ENCODE measurements at places on chromosomes 7 and 10. TPM values are rescaled to one million over a fixed set of nuclear protein-coding genes. Genes with fewer than 3 reads are reported as not detected.

- no peak overlapping the region for H3K4me3 ChIP-seq
- DNase-seq = no peak
- no peaks in the 10 kb centered on the region for H3K36me3 ChIP-seq
- H3K27me3 ChIP-seq = no peaks in the 10 kb centered on the region
- no peaks in the 10 kb centered on the region for H3K4me1 ChIP-seq
- H3K27ac ChIP-seq = peak overlapping the region; percentile 66
Measured at GRCh38 chr10:51707392-51707791, 8.0 kb upstream of the CSTF2T start.

- H3K27me3 ChIP-seq = no peaks in the 10 kb centered on the region
- H3K4me3 ChIP-seq = no peak overlapping the region
- no peak for DNase-seq
- no peak overlapping the region for H3K27ac ChIP-seq
Measured at GRCh38 chr7:91033574-91033973, 230.7 kb upstream of the FZD1 start.

GRCh38 chr10:6833458-6834011 lies 253.5 kb upstream of the PRKCQ start:
- H3K36me3 ChIP-seq = no peaks in the 10 kb centered on the region
- H3K4me3 ChIP-seq = no peak overlapping the region
- H3K27me3 ChIP-seq = no peaks in the 10 kb centered on the region
- no peak overlapping the region for H3K27ac ChIP-seq
- DNase-seq = no peak

- peak overlapping the region; percentile 80 for H3K27ac ChIP-seq
- no peaks in the 10 kb centered on the region for H3K36me3 ChIP-seq
- H3K27me3 ChIP-seq = peaks cover 7% of the 10 kb centered on the region
- no peak overlapping the region for H3K4me3 ChIP-seq
Measured at GRCh38 chr10:75295868-75296441, 60.2 kb upstream of the COMTD1 start.

DNA sequence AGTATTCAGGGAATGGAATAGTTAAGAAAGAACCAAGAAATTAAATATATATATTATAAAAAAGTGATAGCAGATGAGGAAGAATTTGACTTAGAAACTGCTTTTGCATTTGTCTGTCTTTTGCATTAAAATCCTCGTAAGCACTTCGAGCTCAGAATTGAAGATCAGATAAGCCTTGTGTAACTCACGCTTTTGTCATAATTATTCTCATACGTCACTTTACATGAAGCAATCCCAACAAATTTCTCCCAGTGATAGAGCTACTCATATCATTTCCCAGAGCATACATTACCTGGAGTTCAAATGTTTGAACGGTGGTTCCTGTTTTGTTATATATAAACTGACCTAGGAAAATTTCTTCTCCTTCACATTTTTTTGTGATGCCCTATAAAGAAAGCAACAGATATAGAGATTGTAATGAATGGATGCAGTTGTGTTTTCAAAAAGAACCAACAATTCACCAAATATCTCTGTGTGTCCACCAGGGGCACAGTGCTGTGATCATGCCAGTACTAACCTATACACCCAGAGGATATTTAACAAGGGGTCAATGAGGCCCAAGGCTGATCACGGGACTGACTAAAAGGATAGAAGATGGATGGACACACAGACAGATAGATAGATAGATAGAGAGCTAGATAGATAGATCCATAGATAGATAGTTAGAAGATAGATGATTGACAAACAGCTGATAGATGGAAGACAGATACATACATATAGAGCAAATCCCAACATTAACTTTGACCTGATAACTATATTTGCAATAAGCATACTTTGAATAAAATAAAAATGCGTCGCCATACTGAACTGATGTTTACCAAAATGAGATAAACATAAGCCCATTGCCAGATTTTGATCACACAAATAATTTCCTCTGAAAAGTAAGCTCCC lies 9.3 kb upstream of the HUS1 start:
- no peak overlapping the region for H3K27ac ChIP-seq
- H3K4me1 ChIP-seq = no peaks in the 10 kb centered on the region
- H3K27me3 ChIP-seq = no peaks in the 10 kb centered on the region
- no peaks in the 10 kb centered on the region for H3K36me3 ChIP-seq

- no peak overlapping the region for H3K27ac ChIP-seq
- peaks cover 3% of the 10 kb centered on the region for H3K4me1 ChIP-seq
- peak; percentile 26 for DNase-seq
- no peak overlapping the region for H3K4me3 ChIP-seq
- H3K27me3 ChIP-seq = no peaks in the 10 kb centered on the region
Measured at GRCh38 chr7:30252885-30253795, 31.3 kb upstream of the ZNRF2 start.

DNA sequence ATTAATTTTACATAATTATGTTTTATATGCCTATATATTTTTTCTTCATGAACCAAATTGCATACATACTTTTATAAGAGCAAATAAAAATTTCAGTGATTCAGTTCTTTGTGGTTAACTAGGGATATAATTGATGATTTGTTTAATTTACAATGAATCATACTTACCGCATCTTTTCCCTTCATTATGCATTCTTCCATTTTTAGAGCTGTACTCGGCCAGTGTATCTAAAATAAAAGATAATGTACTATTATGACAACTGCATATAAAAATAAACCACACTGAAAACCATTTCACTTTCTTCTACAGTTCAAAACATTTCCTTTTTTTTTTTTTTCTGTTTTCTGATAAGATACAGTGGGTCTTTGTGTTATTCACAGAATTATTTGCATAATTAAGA lies 179.9 kb downstream of the SEMA3E start:
- no peak overlapping the region for H3K4me3 ChIP-seq
- no peaks in the 10 kb centered on the region for H3K4me1 ChIP-seq
- no peaks in the 10 kb centered on the region for H3K36me3 ChIP-seq

- H3K27ac ChIP-seq = no peak overlapping the region
- H3K36me3 ChIP-seq = peaks cover 8% of the 10 kb centered on the region
- no peaks in the 10 kb centered on the region for H3K27me3 ChIP-seq
- no peaks in the 10 kb centered on the region for H3K4me1 ChIP-seq
Measured at GRCh38 chr10:102604439-102604841, 39.8 kb upstream of the TRIM8 start.

DNA sequence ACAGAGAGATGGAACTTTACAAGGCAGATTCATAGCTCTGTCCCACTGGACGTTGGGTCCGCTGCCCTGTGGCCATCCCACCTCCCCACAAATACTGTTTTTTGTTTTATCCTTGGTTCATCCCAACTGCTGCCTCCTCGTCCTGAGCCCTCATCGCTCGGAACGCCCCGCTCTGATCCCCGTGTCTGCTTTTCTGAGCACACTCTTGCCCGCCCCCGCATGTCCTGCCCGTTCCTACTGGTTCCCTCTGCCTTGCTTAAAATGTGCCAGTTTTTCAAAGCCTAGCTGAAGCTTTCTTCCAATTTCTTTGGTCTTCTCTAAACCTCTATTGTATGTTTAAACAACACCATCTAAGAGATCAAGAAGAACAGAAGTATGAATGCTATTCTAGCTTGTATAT lies 19.4 kb downstream of the RNF32 start:
- no peaks in the 10 kb centered on the region for H3K27me3 ChIP-seq
- H3K4me3 ChIP-seq = no peak overlapping the region
- DNase-seq = no peak
- no peak overlapping the region for H3K27ac ChIP-seq

DNA sequence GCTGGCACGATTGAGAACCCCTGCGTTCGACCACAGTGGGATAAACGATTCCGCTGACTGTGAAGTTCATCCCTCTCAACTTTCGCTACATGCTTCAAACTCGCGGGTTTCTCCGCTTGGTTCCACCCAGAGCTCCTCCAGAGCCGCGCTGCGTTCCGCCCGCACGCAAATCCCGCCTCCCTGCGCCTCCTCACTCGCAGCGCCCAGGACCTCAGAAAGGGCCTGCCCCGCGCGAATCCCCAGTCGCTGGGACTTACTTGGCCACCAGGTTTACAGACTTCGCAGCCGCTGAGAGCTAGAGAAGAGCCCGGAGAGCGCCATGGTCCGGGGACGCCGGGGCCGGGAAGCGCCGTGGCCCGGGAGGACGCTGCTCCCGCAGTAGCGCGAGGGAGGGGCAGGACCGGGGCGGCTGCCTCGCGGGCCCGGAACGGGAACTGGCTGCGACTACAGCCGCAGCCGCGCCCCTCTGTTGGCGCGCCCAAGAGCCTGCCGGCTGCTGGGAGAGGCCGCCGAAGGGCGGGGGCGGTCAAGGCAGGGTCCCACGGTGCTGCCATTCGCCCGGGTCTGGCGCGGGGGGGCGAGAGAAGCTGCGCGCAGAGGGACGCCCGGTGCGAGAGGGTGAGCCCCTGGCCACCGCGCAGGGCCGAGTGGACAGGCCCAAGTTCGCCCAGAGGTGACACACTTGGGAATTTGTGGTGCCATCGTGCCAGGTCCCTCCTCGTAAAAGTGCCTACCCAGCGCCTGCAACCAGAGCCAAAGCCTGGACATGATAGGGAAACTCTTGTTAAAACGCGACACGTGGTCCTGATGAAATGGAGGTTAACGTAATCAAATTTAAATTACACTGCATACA lies at the start of gene NOD1:
NOD1 (minus strand) TSS at position 436 of the 853 bp plus-strand sequence. CDS start 21,863 bp downstream, outside the sequence.
- H3K27ac ChIP-seq = peak within 1 kb of the TSS; percentile 89
- H3K36me3 ChIP-seq = no peaks in the 10 kb centered on the region
- H3K4me1 ChIP-seq = peaks cover 11% of the 10 kb centered on the region
- no peaks in the 10 kb centered on the region for H3K27me3 ChIP-seq

DNA sequence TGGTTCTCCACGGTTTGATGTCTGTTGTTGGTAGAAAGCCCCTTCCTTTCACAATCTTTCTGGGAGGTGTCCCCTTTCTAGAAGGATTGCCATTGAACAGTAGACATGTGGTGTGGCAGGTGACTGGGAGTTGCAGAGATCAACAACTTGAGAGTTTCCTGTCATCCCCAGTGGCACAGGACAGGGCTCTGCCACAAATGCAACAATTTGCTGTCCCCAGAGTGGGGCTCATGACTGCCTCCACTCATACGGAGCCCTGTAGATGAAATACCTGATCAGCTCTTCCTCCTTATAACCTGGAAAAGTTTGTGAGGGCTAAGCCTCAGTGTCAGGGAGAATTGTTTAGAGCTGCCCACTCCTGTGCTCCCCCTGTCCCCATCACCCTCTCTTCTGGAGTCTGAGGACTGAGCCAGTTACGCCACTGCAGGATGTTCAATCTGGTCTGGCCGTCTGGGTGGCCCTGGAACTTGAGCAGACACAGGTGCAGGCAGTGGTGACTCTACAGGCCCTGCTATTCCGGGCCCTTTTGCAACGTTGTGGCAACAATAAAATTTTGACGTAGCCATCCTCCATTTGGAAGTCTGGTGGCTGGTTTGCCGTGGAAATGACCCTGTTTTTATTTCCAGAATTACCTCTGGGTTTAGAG lies 6.5 kb downstream of the DBNL start:
- no peak overlapping the region for H3K4me3 ChIP-seq
- no peak overlapping the region for H3K27ac ChIP-seq
- DNase-seq = no peak
- peaks cover 5% of the 10 kb centered on the region for H3K4me1 ChIP-seq
- peaks cover 17% of the 10 kb centered on the region for H3K36me3 ChIP-seq
- H3K27me3 ChIP-seq = no peaks in the 10 kb centered on the region

- DNase-seq = no peak
- H3K36me3 ChIP-seq = no peaks in the 10 kb centered on the region
- no peak overlapping the region for H3K27ac ChIP-seq
- no peaks in the 10 kb centered on the region for H3K27me3 ChIP-seq
- H3K4me3 ChIP-seq = no peak overlapping the region
Measured at GRCh38 chr7:152711444-152711944, 35.6 kb upstream of the XRCC2 start.

- H3K4me1 ChIP-seq = no peaks in the 10 kb centered on the region
- no peak for DNase-seq
- no peaks in the 10 kb centered on the region for H3K27me3 ChIP-seq
- H3K4me3 ChIP-seq = no peak overlapping the region
Measured at GRCh38 chr7:113405296-113406056, 287.1 kb upstream of the SMIM30 start.

HOXA5 gene
- polyA plus RNA-seq = 44.0 TPM

DDIT4 gene
- polyA plus RNA-seq = 36.5 TPM

PSD gene
- polyA plus RNA-seq = 1.1 TPM

RELN gene
- 8.1 TPM for polyA plus RNA-seq

HGF gene
- 1.2 TPM for polyA plus RNA-seq
